GM23248 (cell line): ENCODE measurements at places on chromosomes 16 and 17. TPM values are rescaled to one million over a fixed set of nuclear protein-coding genes. Genes with fewer than 3 reads are reported as not detected.

ATP2A3 gene
- total RNA-seq, result 0.86 TPM in 1 of 2 replicates, not detected in the other

PRDM7 gene
- total RNA-seq, result not detected in 2 replicates

ARL4D gene
- total RNA-seq, result 23.0 and 27.8 TPM in 2 replicates

CD79B gene
- total RNA-seq, result not detected in 2 replicates

HLF gene
- not detected in 2 replicates for total RNA-seq

ARHGAP44 gene
- total RNA-seq, result 0.11 and 0.13 TPM in 2 replicates

ITGB4 gene
- total RNA-seq, result under 0.01 TPM in 1 of 2 replicates, not detected in the other

MYOCD gene
- total RNA-seq, result under 0.01 TPM in 2 replicates

ZNF469 gene
- total RNA-seq, result 2.3 and 2.6 TPM in 2 replicates

LRRC36 gene
- not detected in 2 replicates for total RNA-seq

NOS2 gene
- not detected in 2 replicates for total RNA-seq

CHP2 gene
- total RNA-seq, result not detected in 2 replicates

NUBP1 gene
- 16.3 and 19.1 TPM in 2 replicates for total RNA-seq

MAP2K6 gene
- under 0.01 and 0.11 TPM in 2 replicates for total RNA-seq

CCL13 gene
- not detected in 2 replicates for total RNA-seq

TUBB3 gene
- 215 and 225 TPM in 2 replicates for total RNA-seq

- no peak for DNase-seq
These were observed 9.8 kb downstream of the MPHOSPH6 start for GRCh38 chr16:82160226-82160625.

GRCh38 chr17:65130832-65131231 is 6.3 kb upstream of the RGS9 start:
- DNase-seq, result no peak

DNA sequence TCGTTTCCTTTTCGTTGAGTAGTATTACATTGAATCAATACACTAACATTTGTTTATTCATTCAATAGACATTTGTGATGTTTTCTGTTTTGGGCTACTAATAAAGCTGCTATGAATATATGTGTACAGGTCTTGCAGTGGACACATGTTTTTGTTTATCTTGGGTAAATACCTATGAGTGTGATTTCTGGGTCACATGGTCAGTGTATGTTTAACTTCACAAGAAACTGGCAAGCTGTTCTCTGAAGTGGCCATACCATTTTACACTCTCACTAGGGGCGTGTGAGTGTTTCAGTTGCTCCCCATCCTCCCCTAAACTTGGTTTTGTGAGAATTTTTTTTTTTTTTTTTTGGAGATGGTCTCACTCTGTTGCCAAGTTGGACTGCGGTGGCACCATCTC is 35.0 kb downstream of the PKD1L3 start:
- DNase-seq, result no peak

GRCh38 chr16:73046849-73047214 is 1.1 kb downstream of the ZFHX3 start:
- DNase-seq, result no peak

- DNase-seq, result peak; percentile 39
These were observed 155.8 kb downstream of the SNX29 start for GRCh38 chr16:12132290-12132689.

- DNase-seq, result peak; percentile 41
These were observed 17.3 kb downstream of the COG1 start for GRCh38 chr17:73210002-73210678.

DNA sequence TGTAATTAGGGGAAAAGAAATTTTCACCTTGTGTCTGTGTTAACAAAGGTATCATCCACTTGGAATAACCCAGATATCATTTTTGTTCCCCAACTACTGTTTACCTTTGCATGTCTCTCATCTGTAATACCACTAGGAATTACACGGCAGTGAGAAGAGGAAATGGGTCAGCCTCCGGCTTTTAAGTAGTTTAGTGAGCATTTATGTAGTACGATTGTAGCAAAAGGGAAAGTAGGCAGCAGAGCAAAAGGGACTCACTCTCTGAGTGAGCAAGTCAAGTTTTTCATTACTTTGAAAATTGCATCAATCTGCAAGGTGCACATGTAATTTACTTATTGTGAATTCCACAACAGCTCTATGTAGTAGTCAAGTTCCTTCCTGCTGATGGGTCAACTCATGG is 11.2 kb downstream of the PHF12 start:
- DNase-seq, result no peak

GRCh38 chr17:58510075-58510474 is 4.4 kb downstream of the MTMR4 start:
- DNase-seq, result no peak

DNA sequence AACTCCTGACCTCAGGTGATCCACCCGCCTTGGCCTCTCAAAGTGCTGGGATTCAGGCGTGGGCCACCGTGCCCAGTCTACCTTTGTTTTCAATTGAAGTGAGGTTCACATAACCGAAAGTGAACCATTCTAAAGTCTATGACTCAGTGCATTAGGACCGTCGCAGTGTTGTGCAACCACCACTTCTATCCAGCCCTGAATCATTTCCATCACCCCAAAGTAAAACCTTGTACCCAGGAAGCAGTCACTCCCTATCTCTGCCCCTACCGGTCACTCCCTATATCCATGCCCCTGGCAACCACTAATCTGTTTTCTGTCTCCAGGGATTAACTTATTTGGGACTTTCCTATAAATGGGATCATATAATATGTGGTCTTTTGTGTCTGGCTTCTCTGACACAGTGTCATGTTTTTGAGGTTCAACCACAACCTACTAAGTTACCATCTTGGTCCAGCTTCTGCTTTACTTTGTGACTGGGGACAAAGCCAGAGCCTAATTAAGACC is 28.3 kb upstream of the CDC42EP4 start:
- DNase-seq, result peak; percentile 97

DNA sequence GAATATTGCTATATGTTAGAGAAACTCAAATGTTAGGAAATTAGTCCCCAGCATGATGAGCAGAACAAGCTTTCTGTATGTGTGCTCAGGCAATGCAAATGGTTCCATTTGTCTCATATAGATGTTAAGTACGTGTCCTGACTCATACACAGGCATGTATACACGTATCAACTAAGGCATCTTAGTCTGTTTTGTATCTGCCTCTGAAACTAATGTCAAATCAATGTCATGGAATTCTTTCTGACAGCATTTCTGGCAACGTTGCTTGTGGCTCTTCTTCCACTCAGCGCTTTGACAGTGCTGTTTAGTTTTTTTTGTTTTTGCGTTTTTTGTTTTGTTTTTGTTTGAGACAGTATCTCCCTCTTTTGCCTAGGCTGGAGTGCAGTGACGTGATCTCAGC is 111.9 kb downstream of the CNTNAP4 start:
- DNase-seq, result no peak

DNA sequence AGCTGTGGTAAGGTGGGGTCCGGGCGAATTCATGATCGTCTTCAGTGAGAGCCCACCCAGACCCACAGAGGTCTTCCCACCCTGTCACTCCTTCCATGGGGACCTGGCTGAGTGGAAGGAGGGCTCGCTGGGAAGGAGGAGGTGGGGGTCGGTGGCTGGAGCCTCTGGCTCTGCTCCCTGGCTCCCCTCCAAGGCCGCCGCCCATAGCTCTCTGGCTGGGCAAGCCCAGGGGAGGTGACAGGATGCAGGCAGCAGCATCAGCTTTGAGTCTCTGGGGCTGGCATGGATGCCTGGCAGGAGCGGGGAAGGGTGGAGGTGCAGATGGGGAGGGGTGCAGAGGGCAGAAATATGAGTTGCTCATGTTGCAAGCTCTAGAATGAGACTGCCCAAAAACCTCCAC is 147.0 kb downstream of the ENGASE start:
- no peak for DNase-seq

DNA sequence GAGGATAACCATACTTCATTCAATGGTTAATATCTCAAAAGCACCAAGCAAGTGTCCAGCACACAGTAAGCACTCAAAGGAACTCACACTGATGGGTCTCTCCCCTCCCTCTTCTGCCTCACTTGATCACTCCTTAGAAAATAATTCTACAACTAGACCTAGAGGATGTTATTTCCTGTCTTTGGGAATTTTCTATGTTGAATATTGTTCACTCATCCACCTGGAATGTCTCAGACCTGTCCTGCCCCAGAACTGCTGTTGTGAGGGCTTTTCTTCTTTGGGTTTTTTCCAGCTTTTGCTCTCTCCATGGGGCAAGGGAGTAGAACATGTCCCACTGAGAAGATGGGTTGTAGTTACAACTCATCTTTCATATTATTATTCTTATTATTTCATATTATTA is 25.3 kb downstream of the NXPH3 start:
- no peak for DNase-seq

DNA sequence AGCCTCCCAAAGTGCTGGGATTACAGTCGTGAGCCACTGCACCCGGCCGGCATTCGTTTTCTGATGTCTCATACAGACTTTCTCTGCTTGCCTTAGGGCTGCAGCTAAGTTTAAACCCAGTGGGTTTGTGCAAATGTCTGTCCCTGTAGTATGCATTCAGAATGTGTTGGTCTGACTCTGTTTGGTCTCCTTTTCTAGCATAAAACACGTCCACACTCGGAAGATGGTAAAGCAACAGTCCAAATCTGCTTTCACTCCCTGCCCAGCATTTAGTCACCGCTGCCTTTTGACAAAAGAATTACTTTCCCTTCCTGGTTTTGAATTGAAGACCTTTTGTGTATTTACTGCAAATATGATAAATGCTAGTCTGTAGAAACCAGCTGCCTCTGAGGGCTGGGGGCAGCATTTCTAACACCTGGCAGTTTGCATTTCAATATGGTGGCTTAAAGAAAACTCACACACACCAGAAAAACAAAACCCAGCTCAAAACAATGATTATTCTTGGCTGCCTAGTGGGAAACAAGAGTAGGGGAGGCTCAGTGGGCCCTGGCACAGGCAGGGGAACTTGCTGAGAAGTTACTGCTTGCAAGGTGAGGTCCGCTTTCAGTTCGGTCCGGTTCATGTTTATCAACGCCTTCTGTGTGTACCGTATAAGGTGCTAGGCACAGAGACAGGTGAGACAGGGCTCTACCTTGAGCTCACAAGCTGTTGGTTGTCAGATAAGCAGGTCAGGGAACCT is 56.9 kb downstream of the MSI2 start:
- no peak for DNase-seq

GRCh38 chr17:16906680-16907079 is 65.2 kb downstream of the TNFRSF13B start:
- no peak for DNase-seq

DNA sequence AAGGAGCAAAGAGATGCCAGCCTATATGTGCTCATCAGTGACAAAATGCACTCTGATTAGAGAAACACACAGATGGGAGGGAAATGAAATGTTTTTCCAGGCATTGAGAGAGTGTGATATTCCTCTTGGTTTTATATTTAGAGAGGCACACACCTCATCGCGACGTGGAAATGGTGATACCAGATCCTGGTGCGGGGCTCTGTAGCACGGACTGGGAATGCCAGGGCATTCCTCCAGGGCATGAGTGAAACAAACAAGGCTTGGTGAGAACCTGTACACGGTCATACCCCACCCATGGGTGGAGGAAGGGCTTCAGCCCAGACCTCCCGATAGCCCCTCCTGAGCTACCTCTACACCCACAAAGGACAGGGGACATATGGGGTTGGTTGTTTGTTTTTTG is 280.2 kb downstream of the C16orf95 start:
- DNase-seq, result no peak

- DNase-seq, result peak; percentile 92
These were observed 5.4 kb upstream of the PRR35 start for GRCh38 chr16:554640-555365.

DNA sequence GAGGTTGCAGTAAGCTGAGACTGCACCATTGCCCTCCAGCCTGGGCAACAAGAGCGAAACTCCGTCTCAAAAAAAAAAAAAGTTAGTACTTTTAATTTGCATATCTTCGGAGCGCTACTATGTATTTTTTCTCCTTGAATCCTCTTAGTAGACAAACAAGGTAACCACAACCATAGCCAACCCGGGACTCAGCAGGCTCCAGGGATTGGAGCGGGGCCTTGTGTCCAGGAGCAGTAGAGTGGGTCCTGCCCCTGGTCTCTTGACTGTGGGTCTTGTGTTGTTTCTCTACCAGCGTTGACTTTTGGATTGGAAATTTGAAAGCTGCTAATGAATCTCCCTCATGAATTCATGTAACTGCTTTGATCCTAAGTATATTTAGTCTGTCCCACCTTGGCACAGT is 32.3 kb downstream of the PRMT7 start:
- no peak for DNase-seq

DNA sequence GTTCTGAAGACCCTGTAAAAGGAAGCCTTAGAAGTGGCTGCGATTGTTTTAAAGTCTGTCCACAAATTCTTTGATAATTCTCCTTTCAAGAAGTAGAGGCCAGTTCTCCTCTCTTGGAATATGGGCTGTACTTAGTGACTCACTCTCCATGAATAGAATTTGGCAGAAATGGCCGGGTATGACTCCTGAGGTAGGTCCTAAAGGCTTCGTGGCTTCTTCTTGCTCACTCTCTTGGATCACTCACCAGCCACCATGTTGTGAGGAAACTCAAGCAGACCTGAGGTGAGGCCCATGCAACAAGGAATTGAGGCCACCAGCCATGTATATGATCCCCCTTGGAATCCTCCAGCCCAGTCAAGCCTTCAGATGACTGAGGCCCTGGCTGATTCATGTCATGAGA is 75.8 kb downstream of the WWOX start:
- DNase-seq, result peak; percentile 20

DNA sequence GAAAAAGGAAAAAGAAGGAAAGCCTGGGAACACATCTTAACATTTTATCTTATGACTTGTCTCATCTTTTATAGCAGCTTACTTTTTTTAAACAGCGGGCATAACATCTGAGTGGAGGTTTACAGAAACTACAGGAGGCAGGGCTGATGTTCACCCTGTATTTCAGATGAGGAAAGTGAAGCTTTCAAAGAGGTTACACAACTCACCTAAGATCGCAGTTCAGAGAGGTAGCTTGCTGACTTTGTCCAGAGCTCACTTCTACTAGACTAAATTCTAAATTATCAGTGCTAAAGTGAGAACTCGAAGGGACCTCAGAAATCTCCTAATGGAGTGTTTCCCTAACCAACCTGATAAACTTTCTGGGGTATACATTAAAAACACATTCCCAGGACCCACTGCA is 3.7 kb downstream of the MBTD1 start:
- no peak for DNase-seq

GRCh38 chr17:57559226-57559625 is 185.9 kb downstream of the CCDC182 start:
- DNase-seq, result no peak

GRCh38 chr17:28946239-28946638 is 5.1 kb downstream of the PHF12 start:
- DNase-seq, result peak; percentile 93

GRCh38 chr17:73776351-73777130 is 132.3 kb upstream of the SDK2 start:
- no peak for DNase-seq

- DNase-seq, result peak; percentile 82
These were observed 48.6 kb upstream of the XYLT1 start for GRCh38 chr16:17519101-17519955.

DNA sequence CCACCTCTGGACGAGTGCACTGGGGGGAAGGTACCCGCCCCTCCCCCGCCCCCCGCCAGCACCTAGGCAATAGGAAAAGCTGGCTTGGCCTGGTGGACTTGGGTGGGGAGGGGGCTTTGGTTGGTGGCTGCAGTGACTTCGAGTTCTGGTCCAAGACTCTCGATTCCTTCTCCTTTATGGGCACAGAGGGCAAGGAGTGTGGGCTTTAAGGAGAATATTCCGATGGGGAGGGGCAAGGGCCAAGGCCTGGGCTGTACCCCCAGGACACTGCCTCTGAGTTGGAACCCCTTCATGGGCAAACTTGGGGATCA is 409 bp downstream of the ACSF2 start:
- no peak for DNase-seq
